ENCODE measurements at places on chromosomes 16 and 17.

DNA sequence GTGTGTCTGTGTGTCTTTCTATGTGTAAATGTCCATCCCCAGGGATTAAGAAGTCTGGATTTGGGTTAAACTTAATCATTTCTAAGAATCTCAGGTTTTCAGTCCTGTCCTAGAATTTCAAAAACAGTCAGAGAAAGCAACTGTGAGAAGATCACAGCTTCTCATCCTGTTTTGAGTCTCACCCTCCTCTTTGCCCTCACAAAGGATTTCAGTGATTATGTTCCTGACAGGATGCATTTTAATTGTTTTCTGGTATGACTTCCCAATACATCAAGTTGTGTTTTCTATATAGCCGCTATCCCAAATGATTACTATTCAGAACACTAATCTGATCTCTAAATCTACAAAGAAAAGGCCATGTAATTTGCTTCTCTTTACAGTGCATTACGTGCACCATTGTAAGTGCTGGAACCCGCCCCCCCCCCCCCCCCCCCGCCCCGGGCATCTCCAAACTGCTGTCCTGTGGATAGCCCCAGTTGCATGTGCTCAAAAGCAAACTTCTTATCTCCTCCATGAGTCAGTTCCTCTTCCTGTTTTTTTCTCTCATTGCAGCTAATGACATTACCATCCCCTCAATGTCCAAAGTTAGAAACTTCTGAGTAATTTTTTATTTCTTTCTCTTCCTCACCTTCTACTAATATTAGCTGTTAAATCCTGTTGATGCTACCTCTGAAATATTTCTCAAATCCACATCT, 73.9 kb downstream of the CDH13 start:
- DNase-seq = no peak

DNA sequence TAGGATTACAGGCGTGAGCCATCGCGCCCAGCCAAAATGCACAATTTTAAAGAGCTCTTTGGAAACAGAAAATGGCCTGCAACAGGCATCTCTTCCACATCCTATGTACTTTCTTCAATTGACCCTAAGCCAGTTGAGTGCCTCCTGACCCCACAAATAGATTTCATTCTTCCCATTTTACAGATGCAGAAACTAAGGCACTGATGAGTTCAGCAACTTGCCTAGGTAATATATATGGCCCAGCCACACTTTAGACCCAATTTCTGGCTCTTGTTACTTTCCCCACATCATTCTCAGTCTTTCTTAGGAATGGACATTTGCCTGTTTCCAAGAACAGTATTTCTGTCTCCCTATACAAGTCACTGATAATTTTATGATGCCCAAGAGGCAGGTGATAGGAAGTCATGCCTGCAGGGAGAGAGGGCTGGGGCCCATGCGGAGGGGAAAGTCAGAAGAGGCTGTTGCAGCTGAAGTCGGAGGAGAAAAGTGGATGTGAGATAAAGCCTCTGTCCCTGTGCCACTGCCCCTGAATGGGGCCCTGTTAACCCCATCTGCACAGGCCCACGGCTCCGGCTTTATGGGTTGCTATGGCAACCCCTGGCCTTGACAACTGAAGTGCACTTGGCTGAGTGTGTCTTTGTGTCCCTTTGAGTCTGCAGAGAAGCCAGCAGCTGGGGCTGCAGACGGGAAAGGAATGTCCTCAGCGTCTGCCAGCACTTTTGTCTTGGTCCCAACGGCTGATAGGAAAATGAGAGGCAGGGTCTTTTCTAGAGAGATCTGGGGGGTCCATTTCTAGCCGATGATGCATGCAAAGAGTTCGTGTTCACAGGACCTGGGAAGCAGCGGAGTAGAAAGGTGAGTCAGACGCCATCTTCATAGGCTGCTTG, 45.9 kb downstream of the ABAT start:
- DNase-seq = peak; percentile 83

GRCh38 chr17:47276868-47277267, 23.2 kb downstream of the ITGB3 start:
- DNase-seq = peak; percentile 69

DNA sequence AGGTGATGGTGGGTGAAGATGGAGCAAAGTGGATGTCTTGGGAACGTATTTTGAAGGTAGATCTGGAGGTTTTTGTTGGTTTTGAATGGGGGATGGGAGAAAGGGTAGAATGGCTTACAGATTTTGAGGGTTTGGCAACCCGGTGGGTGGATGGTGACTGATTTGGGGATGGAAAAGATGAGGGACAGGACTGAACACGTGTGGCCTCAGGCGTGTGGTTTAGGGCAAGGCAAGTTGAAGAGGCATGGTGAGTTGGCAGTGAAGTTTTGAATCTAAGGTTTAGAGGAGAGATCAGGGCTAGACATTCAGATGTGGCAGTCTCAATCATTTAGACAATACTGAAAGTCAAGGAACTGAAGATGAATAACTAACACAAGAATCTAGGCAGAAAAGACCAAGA, 5.0 kb upstream of the DCTPP1 start:
- DNase-seq = no peak

GRCh38 chr16:81693041-81693743, 85.9 kb upstream of the PLCG2 start:
- DNase-seq = no peak
